ENCODE measurements at places on chromosomes 6 and 20.

- DNase-seq = no peak
Measured at GRCh38 chr6:82085701-82086100, 161.8 kb downstream of the IBTK start.

DNA sequence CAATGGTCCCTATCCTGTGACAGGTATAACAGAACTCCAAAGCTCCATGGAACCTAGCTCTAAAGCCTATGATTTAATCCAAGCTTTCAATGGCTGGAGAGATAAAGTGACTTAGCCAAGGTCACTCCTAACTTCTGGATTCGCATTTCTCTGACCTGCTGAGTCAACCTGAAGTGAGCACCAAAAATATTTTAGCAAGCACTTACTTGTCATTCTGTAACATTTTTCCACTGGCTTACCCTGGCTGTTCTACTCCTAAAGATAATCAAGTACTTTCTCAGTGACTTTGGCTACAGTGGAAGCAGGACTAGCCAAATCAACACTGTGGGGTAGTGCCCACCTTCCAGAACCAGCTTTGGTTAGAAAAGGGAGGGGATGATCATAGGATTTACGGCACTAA, 188.3 kb downstream of the OGFRL1 start:
- no peak for DNase-seq

GRCh38 chr6:43455531-43456428, at the start of gene DLK2:
TSS of gene DLK2 (minus strand) at chr6:43455548. CDS start at chr6:43454825, 723 bp downstream.
- DNase-seq = no peak

- DNase-seq = no peak
Measured at GRCh38 chr20:10419550-10420133, 14.4 kb downstream of the MKKS start.

DNA sequence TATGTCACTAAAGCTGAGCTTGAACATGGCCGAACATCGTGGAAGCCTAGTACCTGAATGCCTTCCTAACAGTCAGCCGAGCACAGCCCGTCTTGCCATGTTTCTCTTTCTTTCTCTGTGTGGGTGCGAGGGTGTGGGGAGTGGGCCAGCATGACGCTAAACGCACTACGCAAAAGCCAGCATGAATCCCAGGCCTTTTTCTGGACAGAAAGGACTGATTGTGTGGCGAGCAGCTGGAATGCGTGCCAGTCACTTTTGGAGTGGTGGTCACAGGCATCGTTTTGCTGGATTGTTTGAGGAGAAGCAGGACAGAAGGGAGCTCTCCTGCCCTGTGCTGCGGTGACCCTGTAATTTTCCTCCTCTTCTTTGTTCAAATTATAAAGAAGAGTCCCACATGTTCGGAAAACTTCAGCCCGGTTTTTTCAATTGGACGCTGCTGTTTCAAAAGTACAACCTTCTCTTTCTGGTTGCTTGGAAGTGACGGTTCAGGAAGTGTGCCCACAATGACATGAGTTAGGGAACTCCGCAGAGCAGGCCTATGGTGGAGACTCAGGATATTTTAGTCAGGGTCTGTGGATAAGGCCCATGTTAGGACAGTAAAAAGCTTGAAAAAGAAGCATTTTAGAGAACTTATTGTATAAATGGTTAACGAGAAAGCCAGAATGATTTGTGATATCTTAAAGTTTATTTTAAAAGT, 54.3 kb downstream of the PDE7B start:
- peak; percentile 32 for DNase-seq

DNA sequence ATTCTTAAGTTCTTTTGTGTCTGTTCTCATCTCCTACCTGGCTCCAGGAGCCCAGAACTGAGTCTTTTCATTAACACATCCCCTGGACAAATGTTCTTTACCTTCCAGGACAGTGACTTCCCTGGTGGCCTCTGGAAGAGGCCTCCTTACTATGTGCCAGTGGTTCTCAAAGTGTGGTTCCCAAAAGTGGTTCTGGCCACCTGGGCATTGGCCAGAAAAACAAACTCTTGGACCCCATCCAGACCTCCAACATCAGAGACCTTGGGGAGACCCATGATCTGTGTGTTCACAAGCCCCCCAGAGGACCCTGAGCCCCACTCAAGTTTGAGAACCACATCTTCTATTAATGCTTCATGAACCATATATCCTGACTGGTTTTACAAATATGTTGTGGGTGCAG, 7.2 kb upstream of the VSX1 start:
- no peak for DNase-seq

GRCh38 chr20:60921022-60921622, 330.9 kb upstream of the CDH4 start:
- DNase-seq = no peak

DNA sequence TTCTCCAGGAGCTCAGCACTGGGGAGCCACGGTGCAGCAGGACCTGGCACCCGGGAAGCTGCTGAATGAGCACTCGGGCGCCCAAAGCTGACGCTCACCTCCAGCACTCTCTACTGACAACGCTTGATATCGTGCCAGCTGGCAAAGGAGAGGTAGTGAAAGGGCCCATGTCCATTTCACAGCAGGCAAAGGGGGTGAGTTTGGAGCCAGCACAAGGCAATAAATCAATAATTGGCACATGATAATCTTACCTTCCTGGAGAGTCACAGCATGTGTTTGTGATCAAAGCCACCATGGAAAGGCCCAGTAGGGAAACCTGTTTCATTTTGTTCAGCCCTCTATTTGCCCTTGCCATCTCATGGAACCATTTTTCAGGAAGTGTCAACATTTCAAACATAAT, 23.3 kb upstream of the SMIM26 start:
- no peak for DNase-seq

DNA sequence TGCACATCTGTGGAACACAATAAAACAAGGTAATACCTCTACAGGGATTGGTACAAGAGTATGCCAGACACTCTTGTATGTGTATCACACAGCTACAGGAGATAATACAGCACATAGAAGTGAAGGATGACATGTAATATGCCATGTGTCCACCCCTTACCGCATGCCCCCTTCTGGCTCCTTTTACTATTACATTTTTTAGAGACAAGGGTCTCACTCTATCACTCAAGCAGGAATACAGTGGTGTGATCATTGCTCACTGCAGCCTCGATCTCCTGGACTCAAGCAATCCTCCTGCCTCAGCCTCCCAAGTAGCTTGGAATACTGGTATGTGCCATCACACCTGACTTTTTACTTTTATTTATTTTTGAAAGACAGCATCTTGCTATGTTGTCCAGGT, 4.2 kb upstream of the NCR3 start:
- no peak for DNase-seq

- no peak for DNase-seq
Measured at GRCh38 chr6:159687341-159687740, 5.7 kb downstream of the SOD2 start.

GRCh38 chr6:120278689-120279396, 929.3 kb upstream of the MAN1A1 start:
- no peak for DNase-seq

GRCh38 chr20:1941226-1941625, 46.0 kb downstream of the SIRPA start:
- DNase-seq = no peak

GRCh38 chr6:30116724-30117123, 3.8 kb upstream of the TRIM31 start:
- no peak for DNase-seq

GRCh38 chr6:42259286-42259685, 41.6 kb upstream of the MRPS10 start:
- no peak for DNase-seq

DNA sequence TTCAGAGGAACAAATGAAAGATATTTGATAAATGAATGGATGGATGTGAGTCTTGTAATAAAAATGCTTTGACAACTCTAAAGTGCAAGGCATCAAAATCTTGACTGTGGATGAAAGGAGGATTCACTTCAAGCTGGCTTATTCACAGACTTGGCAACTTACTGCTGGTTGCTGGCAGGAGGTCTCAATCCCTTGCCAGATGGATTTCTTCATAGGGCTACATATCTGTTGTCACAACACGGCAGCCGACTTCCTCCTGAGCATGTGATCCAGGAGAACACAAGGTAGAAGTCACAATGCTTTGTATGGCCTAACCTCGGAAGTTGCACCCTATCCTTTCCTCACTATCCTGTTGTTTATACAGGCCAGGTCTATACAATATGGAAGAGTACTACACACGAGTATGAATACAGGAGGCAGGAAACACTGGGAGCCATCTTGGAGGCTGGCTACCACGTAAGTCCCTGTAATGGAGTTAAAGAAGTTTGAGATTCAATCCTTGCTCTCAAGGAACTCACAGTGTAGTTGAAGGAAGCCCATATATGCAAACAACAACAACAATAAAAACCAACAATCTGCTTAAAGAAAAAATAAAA, 97.9 kb downstream of the ID4 start:
- DNase-seq = no peak

DNA sequence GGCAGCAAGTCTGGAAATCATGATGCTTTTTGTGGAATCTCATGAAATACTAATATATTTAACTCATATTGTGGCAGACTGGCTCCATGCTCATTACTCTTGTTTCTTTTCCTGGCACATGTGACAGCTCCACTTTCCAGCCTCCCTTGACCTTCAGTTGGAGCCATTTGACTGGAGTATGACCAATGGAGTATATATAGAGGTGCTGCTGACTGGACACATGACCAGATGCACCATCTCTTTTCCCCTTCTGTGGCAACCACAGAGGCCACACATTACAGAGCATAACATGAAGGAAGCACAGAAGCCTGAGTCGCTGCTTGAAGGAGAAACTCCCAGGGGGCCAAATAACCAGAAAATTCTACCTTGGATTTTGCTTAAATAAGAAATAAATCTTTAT, 77.4 kb downstream of the MKKS start:
- DNase-seq = no peak

DNA sequence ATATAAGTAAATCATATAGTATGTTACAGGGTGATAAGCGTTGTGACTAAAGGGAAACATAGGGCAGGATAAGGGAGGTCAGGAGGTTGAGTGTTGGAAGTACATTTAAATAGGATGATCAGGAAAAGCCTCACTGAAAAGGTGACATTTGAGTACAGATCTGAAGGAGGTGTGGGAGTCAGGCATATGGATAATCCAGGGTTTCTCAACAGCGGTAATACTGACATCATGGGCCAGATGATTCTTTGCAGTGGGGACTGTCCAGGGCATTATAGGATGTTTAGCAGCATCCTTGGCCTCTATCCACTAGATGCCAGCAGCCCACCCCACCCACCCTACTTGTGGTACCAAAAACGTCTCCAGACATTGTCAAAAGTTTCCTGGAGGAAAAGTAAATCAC, 292.6 kb upstream of the PREP start:
- no peak for DNase-seq

GRCh38 chr20:22160101-22160652, 424.2 kb downstream of the FOXA2 start:
- DNase-seq = no peak

GRCh38 chr20:3161316-3162079, 1.8 kb upstream of the FASTKD5 start:
- no peak for DNase-seq

GRCh38 chr6:112237066-112237465, 17.3 kb downstream of the LAMA4 start:
- DNase-seq = no peak

GRCh38 chr20:53623134-53623453, 29.5 kb upstream of the ZNF217 start:
- DNase-seq = no peak

DNA sequence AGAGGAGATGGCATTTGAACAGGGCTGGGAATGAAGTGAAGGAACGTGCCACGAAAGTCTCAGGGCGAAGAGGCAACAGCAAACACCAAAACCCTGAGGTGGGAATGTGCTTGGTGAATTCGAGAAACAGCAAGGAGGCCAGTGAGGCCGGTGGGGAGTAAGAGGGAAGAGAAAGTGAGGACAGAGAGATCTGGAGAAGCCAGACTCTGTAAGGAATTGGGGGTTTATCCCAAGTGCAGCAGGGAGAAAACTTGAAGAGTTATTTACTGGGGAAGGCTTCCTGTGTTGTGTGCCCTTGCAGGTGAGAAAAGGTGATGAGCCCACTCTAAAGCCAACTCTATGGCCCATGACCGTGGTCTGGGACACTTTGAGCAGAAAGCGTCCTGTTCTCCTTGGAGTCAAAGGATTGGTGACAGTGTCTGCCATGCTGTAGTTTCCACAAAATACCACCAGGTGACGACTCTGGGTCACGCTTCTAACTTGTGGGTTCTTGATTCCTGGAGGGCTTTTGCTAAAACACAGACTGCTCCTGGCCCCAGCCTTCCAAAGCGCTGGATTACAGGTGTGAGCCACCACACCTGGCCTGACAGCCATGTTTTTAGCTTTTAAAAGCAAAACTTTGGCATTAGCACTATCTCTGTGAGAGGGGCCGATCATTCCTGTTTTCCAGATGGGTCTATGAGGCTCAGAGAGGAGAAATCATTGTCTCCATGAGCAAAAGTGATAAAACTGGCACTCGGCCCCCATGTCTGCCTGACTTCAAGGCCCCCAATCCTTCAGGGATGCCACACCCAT, 18.0 kb upstream of the CSNK2A1 start:
- peak; percentile 65 for DNase-seq

GRCh38 chr20:59518881-59519706, 85.2 kb upstream of the PHACTR3 start:
- no peak for DNase-seq

DNA sequence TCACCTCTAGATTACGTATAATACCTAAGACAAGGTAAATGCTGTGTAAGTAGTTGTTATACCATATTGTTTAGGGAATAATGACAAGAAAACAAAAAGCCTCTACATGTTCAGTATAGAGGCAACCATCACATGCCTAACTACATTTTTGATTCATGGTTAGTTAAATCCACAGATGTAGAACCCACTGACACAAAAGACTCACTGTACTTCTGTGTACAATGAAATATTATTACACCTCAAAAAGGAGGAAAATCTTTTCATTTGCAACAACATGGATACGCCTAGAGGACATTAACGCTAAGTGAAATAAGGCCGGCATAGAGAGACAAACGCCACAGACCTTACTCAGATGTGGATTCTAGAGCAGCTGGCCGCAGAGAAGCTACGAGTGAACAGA, 50.5 kb downstream of the NINL start:
- DNase-seq = no peak

- DNase-seq = no peak
Measured at GRCh38 chr6:167275001-167275400, 16.1 kb upstream of the UNC93A start.

DNA sequence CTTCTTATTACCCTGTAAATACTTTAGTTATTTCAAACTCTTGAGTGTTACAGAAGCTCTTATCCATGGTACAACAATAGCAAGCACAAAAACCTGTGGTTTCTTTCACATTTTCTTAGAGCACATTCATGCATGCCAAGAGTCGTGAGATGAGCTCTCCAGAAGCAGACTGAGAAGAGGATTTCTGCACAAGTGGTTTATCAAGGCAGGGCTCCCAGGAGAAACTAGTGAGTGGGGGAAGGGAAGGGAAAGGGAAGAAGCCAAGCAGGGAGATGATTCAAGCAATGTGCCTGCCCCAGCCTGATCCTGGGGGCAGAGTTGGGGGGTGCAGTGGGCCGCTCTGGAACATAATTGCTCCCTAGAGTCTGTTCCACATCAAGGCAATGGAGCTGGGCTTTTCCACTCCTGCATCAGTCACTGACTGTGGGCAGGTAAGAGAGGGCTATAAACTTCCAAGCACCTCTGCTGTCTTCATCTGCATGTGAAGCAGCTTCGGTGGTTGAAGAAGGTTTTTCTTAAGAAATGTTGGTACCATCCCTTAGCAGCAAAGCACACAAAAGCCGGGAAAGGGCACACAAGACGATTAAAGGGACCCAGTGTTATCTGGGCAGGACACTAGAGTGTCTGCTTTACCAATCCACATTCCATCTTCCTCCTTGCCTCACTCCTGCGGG, 152.1 kb downstream of the PLCB4 start:
- no peak for DNase-seq

GRCh38 chr6:128500014-128500413, 20.4 kb downstream of the PTPRK start:
- DNase-seq = no peak

GRCh38 chr6:158431560-158431959, 119.3 kb downstream of the TULP4 start:
- DNase-seq = no peak
